ENCODE measurements at places on chromosomes 6 and 20.

GRCh38 chr6:16718356-16718755 lies 42.9 kb downstream of the ATXN1 start:
- DNase-seq: no peak

- DNase-seq: no peak
Measured at GRCh38 chr6:678520-678919, 14.4 kb downstream of the EXOC2 start.

DNA sequence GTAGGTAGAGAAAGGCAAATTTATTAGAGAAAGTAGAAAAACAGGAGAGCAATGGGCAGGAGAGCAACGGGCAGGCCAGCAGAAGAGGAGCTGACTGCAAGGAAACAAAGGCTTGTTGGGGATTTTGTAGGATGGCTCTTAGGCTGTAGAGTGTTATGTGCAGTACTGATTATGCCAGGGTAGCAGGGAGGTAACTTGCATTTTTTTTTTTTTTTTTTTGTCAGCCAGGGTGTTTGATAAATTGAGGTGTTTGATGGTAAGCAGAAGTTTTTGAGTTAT lies 36.2 kb upstream of the IER3 start:
- DNase-seq: no peak

DNA sequence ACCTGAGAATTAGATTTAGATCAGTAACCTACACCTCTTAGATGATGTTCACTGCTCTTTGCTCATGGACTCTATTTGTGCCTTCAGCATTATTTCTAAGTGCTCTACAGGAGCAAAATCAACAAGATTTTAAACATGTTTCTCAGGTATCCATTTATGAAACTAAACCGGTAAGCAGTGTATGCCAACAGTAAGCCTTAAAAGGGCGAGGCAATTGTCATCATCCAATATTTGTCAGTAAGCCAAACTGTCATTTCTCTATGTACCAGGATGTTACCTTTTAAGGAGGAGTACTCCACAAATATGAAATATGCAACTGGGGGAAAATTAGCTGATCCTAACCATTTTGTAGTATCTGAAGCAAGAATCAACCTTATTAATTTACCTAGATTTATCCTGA lies 69.6 kb upstream of the ZNF184 start:
- DNase-seq: no peak

- no peak for DNase-seq
Measured at GRCh38 chr6:53020005-53020744, 25.1 kb upstream of the GSTA4 start.

DNA sequence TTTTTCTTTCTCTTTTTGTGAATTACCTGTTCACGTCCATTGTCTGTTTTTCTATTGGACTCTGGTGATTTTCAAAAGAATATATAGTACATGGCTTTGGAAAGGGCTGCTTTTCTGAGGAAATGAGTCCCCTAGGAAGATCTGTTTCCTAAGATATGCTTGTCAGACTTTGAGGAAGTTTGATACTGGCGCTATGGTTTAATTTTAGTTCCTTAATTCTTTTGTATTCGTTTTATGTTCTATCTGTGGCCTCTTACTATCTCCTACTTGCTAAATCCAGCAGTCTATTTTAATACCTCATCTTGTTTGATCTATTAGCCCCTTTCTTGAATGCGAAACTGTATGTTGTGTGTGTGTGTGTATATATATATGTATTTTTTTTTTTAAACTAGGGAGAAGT lies 101.9 kb downstream of the LIN28B start:
- DNase-seq: no peak

GRCh38 chr6:83038246-83038645 lies 27.4 kb downstream of the UBE3D start:
- DNase-seq: no peak

GRCh38 chr6:79073888-79074287 lies 4.2 kb downstream of the PHIP start:
- DNase-seq: no peak

- DNase-seq: no peak
Measured at GRCh38 chr6:35484921-35485392, 11.9 kb downstream of the TEAD3 start.

DNA sequence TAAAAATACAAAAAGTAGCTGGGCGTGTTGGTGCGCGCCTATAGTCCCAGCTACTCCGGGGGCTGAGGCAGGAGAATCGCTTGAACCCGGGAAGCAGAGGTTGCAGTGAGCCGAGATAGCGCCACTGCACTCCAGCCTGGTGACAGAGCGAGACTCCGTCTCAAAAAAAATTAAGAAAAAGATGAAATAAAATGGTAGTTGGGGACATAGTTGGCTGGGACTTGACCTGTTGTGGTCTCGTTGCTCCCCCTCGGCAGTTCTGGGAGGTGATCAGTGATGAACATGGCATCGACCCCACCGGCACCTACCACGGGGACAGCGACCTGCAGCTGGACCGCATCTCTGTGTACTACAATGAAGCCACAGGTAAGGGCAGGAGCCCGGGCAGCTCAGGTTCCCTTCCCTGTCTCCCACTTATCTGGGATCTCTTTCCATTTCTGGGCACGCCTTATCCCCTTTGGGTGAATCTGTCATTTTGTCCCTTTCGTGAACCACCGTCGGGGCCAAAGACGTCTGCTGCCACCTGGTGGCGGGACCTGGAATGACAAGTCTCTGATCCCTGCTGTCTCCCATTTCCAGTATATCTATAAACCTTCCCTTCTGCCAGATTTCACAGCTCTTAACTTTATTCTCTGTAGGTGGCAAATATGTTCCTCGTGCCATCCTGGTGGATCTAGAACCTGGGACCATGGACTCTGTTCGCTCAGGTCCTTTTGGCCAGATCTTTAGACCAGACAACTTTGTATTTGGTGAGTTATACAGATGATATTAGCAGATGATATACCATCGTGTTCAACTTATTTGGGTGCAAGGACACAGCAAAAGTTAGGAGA lies 2.3 kb downstream of the TUBB start:
- peak; percentile 69 for DNase-seq

- no peak for DNase-seq
Measured at GRCh38 chr20:47561180-47561579, 59.5 kb downstream of the NCOA3 start.

GRCh38 chr6:121435444-121436069 lies at the start of gene GJA1:
Gene GJA1, plus strand, starts transcription at chr6:121435646. Its CDS starts 11,202 bp downstream, at chr6:121446848.
- no peak for DNase-seq

Measured in stimulated activated CD4-positive, alpha-beta T cell treated with anti-CD3 and anti-CD28 coated beads, Interleukin-1b, Interleukin-23, amount 100 ng/mL, for 1 hour (primary cell).